ENCODE measurements at places on chromosomes 5 and 9.
A peak's percentile ranks its signal among the peaks of the same experiment; 100 is the strongest.

GRCh38 chr5:151591144-151591819 is at the start of gene FAT2:
FAT2 (minus strand) TSS chr5:151591331; CDS start chr5:151568931, 22,400 bp downstream.
- no peak for DNase-seq
- no peaks in the 10 kb centered on the region for H3K27me3 ChIP-seq
- H3K4me3 ChIP-seq: no peak within 1 kb of the TSS
- H3K4me1 ChIP-seq: no peaks in the 10 kb centered on the region
- no peak within 1 kb of the TSS for H3K27ac ChIP-seq

DNA sequence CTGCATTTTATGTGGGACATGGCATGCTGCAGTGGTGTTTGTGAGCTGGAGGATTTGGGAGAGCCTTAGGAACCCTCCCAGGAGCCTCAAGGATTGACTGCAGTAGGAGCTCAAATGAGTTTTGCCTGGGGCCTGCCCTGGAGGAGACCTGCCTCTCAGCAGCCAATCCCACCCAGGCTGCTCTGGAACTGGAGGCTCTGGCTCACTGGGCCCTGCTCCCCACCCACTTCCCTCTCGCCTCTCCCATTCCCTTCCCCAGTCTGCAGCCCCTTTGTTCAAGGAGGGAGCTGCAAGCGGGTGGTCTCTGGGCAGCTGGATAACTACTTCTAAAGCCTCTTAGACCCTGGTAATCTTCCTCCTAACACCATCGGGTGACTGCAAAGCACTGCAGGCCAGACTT is 24.2 kb downstream of the KCNIP1 start:
- H3K27ac ChIP-seq: no peak overlapping the region
- H3K36me3 ChIP-seq: no peaks in the 10 kb centered on the region
- H3K4me1 ChIP-seq: no peaks in the 10 kb centered on the region
- no peaks in the 10 kb centered on the region for H3K27me3 ChIP-seq
- peak; percentile 49 for DNase-seq
- H3K4me3 ChIP-seq: no peak overlapping the region

GRCh38 chr9:92590377-92590776 is 54.6 kb upstream of the ECM2 start:
- H3K27ac ChIP-seq: peak overlapping the region; percentile 29
- no peaks in the 10 kb centered on the region for H3K36me3 ChIP-seq
- peaks cover 46% of the 10 kb centered on the region for H3K4me1 ChIP-seq
- no peak overlapping the region for H3K4me3 ChIP-seq
- DNase-seq: peak; percentile 82
- no peaks in the 10 kb centered on the region for H3K27me3 ChIP-seq

DNA sequence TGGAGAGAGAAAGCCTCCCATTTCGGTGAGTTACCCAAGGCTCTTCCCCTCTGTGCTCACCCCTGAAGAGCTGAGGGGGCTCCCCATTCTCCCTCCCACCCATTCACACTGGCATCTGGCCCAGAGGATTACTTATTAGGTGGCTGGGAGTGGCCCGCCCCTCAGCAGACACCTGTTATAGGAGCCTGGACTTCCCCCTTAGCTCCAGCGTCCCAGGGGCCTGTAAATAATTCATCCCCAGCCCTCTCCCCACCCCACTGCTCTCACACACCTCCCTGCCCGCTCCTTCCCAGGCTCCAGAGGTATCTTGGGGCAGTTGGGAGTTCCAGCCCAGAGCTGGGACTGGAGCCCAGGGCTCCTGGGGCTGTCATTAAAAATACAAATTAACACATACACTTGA is 11.6 kb upstream of the SLC6A7 start:
- H3K27me3 ChIP-seq: no peaks in the 10 kb centered on the region
- peaks cover 8% of the 10 kb centered on the region for H3K4me1 ChIP-seq
- H3K4me3 ChIP-seq: no peak overlapping the region
- no peak for DNase-seq
- peak overlapping the region; percentile 96 for H3K27ac ChIP-seq
- no peaks in the 10 kb centered on the region for H3K36me3 ChIP-seq

GRCh38 chr9:20242510-20243189 is 379.6 kb downstream of the MLLT3 start:
- H3K4me3 ChIP-seq: no peak overlapping the region
- DNase-seq: no peak
- H3K27ac ChIP-seq: no peak overlapping the region
- no peaks in the 10 kb centered on the region for H3K4me1 ChIP-seq

DNA sequence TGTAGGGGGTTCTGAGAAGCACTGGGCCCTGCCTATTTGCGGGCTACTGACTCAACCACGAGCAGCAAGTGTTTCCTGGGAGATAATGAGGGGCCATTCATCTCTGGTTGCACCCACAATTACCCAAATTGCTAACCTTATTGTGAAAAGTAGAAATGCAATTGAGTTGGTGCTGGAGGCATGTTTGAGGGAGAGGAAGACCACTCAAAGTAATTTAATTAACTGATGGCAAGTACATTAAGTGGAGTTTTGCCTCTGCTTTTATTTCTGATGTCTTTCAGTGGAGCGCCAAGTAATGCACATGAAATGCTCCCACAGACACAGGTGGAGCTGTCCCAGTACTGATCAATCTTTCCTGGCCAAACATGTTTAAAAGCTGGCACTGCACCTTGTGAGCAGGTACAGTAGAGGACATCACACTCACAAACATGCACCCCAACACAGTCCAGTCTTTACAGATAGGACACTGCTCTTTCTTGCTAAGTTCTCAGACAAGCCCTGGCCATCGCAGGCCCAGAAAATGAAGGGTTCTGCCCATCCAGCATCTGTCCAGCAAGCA is 195.4 kb downstream of the HSPA4 start:
- no peaks in the 10 kb centered on the region for H3K36me3 ChIP-seq
- DNase-seq: no peak
- H3K27me3 ChIP-seq: no peaks in the 10 kb centered on the region

DNA sequence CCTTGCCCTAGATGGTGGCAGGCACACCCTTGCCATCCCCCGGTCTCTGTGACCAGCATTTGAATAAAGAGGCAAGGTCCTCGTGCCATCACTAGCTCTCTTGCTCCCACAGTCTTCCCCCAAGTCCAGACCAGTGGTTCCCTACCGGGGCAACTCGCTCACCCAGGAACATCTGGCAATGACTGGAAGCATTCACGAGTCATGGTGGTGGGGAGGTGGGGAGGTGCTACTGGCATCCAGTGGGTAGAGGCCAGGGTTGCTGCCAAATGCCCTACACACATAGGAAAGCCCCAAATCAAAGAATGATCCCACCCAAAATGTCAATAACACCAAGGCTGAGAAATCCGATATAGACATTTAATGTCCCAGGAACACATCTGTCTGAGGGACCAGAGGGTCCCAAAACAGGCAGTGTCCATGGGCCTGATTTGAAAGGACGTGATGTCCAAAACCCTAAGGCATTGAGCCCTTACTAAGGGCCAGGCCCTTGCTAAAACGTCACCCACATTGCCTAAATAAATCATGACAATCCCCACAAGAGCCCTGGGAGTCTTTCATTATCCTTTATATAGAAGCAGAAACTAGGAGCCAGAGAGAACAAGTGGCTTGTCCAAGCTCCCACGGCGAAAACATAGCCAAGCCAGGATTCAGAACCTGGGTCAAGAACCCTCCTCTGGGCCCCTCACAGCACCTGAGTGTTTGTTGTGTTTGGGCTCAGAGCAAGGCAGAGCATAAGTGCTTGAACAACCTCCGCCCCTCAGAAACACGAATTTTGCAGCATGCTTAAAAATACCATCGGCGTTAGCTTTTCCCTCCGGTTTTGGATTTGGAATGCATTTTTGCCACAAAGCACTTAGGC is 119.3 kb upstream of the WWC1 start:
- H3K27me3 ChIP-seq: no peaks in the 10 kb centered on the region
- no peak overlapping the region for H3K4me3 ChIP-seq
- H3K36me3 ChIP-seq: no peaks in the 10 kb centered on the region
- no peak for DNase-seq
- H3K4me1 ChIP-seq: peaks cover 15% of the 10 kb centered on the region

DNA sequence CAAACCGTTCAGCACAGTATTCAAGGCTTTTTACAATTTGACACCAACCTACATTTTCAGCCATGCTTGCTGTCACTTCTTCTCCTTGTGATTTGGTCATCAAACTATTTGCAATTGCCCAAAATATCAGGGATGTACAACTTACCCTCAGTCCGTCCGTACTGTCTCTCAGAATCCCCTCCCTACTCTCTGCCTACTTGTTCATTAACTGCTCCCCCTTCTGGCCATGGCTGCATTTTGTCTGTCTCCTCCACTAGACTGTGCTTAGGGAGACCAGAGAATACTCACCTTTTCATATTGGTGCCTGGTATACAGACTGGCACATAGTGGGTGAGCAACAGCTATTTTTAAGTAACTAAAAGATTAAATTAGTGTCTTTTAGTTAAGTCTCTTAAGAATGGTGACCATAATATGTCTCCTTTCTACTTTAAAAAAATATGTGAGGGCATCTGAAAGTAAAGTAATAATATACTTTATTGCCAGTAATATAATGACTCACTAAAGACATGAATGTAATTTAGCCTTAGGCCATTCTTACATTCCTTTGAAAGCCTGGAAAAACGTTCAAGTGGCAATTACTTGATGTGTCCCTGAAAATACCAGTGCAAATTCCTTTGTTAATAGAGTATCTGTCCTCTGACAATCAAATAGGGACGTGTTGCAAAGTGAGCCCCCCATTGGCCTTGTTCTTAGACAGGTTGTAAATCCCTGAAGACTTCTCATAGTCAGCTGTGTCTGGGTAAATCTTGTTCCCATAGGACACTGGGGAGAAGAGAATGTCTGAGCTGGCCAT is 27.8 kb downstream of the PRLR start:
- H3K4me1 ChIP-seq: peaks cover 6% of the 10 kb centered on the region
- H3K4me3 ChIP-seq: no peak overlapping the region

DNA sequence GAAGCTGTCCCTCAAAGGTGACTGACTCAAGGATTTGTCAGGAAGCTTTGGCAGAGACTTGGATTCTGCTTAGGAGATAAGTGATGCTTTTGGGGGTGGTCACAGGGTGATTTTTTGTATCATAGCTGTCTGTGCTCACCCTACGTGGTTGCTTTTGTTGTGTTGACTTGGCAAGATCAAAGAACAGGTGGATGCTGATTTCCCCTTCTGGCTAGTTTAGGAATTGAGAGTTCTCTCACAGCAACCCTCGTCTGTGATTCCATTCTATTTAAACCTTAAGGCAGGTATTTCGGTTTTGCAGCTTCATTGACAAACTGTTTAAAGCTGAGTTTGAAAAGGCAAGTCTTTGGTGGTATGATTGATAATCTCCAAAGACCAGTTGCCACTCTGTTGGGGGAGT is 27.2 kb downstream of the ARHGAP26 start:
- no peak overlapping the region for H3K4me3 ChIP-seq
- H3K27me3 ChIP-seq: no peaks in the 10 kb centered on the region
- H3K27ac ChIP-seq: no peak overlapping the region
- no peaks in the 10 kb centered on the region for H3K36me3 ChIP-seq
- DNase-seq: no peak
- no peaks in the 10 kb centered on the region for H3K4me1 ChIP-seq

All from tibial artery (tissue), 4 donors.